ENCODE measurements at places on chromosomes 16 and 17.

GRCh38 chr17:31404028-31404949, 12.8 kb downstream of the RAB11FIP4 start:
- no peak for DNase-seq

- no peak for DNase-seq
Observed at GRCh38 chr17:3510090-3510489, 34.3 kb downstream of the ASPA start.

DNA sequence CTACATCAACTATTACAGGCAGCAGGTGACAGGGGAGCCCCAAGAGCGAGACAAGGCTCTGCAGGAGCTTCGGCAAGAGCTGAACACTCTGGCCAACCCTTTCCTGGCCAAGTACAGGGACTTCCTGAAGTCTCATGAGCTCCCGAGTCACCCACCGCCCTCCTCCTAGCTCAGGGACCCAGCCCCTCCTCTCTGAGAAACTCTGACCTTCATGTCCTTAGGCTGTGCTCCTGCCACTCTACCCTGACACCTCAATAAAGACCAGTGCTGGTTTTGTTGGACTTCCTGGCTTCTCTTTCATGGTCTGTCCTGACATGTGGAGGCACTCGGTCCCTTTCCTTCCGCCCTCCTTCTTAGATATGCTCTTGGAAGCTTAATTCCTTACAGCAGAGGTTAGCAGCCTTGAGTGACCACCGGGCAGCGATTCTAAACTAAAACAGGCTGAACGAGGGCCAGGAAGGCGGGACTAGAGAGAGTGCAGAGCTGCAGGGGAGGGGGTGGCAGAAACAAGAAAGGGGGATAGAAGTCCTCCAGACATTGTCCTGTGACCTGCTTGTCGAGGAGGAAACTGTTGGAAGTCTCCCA, 915 bp downstream of the AHSP start:
- no peak for DNase-seq

DNA sequence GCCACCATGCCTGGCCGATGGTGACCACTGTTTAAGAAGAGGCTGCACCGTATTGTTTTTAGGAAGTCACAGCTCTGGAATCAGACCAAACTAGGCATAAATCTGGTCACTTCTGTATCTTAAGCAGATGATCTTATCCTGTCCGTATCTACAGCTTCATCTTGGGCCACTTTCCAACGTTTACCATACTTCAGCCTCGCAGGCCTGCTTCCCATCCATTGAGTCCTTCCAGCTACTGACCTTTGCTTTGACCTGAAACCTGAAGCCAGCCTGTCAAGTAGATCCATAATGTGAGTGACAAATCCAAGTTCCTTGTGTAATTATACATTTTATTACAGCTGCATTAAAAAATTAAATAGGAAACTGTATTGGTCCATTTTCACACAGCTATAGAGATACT, 1033.0 kb downstream of the CDH11 start:
- DNase-seq, result no peak

DNA sequence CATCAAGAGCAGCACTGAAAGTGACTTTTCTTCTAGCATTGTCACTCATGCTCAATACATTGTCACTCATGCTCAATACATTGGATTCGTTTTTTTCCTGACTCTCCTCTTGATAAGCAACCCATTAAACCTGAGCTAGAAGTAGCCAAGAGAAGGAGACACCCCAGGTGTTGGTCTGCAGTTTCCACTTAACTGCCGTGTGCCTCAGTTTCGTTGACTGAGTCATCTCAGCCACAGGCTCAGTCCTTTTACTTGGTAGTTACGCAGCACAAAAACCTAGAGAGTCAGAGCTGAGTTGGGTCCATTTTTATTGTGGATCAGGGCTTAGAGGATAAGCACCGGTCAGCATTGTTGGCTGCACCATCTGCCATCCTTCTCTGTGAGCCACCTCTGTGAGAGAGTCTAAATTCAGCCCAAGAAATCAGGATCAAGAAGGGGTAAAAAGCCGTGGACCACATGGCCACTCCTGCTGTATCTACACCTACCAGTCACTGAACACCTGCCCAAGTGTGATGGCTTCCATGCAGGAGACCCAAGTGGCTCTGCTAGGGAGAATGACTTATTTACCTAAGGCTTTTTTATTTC, 11.3 kb downstream of the GINS2 start:
- no peak for DNase-seq

GRCh38 chr17:59154721-59155438, at the start of gene SKA2:
TSS of gene SKA2 (minus strand) at chr17:59155186. CDS start at chr17:59155163, 23 bp downstream.
- DNase-seq, result peak; percentile 100

DNA sequence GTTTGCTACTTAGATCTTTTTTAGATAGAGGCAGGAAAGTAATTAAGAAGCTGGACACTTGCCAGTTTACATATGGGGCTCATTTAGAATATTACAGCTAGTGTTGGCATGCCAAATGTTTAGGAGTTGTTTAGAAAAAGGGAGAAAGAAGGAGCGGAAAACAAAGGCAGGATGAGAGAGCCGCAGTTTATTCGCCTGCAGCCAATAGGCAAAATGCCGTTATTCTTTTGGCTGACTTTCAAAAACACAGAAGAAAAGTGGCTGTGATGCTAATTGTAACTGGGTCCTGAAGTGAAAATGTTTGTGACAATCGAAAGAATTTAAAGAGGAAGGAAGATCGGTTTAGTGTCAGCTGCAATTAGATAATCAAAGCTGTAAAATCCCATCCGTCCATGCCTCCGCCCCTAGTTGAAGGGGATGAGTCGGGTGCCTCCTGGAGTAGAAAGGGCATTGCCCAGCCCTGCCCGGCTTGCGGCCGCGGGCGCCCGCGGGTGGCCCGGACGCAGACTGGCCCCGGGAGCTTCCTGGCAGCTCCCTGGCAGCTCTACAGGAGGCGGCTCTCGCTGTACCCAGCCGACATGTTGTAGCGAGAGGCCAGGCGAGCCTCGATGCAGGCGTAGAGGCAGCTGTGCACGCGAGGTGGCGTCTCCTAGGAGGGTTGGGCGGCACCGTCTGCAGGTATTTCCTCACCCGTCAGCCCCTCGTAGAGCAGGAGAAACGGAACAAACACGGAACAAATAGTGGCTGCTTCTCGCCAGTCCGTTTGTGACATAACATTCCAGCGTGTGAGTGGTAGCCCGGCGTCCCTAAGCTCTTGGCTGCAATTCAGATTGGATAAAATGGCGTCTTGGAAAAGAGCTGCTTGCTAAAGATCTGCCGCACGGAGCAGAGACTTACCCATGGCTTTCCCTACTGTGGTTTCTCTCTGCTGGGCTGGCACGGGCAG, 82.2 kb downstream of the TNRC6C start:
- no peak for DNase-seq

GRCh38 chr17:57135026-57135788, 50.2 kb downstream of the AKAP1 start:
- no peak for DNase-seq

GRCh38 chr17:65323049-65323448, 185.9 kb downstream of the RGS9 start:
- no peak for DNase-seq

DNA sequence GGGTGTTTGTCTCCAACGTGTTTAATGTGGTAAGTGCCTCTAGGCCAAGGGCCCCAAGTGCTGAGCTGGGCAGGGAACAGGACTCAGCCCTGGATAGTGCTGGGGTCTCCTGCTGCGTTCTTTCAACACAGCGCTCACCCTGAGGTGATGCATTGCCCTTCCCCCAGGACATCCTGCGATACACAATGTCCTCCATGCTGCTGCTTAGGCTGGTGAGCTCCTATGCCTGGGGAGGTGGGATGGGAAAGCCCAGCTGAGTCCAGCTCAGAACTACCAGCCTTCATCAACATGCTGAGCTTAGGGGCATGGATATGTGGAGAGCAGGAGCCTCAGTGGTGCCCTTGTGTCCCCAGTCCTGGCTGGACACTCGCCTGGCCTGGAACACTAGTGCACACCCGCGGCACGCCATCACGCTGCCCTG, 563 bp downstream of the ZACN start:
- no peak for DNase-seq

GRCh38 chr16:49921106-49921505, 65.2 kb upstream of the ZNF423 start:
- no peak for DNase-seq

GRCh38 chr17:250487-251300, 69.2 kb upstream of the DOC2B start:
- DNase-seq, result no peak

GRCh38 chr17:82160075-82160474, 52.6 kb downstream of the CCDC57 start:
- DNase-seq, result no peak

- DNase-seq, result no peak
Observed at GRCh38 chr16:22353191-22353919, 21.1 kb downstream of the CDR2 start.

GRCh38 chr17:80290156-80290555, 29.5 kb downstream of the RNF213 start:
- no peak for DNase-seq

- no peak for DNase-seq
Observed at GRCh38 chr16:65991149-65991701, 375.3 kb upstream of the CDH5 start.

DNA sequence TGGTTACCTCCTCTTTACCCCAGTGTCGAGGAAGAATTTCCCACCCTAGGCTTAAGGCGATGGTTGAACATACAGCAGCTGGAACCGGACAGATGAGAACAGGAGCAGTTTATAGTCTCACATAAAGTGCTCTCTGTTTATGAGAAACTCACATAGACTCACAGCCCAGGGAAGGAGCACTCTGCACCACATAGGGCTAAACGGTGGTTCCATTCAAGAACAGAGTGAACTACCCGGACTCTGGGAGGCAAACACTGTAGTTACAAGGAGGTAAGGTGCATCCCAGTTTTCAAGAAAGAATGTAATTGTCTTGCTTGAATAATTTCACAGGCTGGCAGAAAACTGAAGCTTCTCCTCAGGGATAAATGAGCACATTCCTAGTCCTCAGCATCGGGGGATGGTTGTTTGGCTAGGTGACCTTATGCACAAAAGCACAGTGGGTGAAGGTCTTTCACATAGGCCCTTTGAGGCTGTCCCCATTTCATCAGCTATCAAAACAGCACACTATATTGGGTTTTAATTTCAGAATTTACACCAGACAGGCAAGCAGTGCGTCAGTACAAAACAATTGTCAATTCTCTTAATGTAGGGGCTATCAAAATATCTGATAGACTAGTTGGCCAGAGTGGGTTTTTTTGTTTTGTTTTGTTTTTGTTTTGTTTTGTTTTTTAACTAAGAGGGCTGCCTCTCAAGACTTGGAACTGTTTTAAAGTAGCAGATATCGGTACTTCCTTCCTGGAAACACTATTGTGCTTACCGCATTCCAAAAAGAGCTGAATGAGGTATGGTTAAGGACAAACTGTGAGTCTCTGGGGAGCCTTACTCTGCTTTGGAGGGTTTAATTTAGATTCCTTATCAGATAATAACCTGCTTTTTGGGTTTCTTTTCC, 918.1 kb upstream of the CDH8 start:
- no peak for DNase-seq

GRCh38 chr17:57045868-57046704, 39.0 kb upstream of the AKAP1 start:
- DNase-seq, result no peak

DNA sequence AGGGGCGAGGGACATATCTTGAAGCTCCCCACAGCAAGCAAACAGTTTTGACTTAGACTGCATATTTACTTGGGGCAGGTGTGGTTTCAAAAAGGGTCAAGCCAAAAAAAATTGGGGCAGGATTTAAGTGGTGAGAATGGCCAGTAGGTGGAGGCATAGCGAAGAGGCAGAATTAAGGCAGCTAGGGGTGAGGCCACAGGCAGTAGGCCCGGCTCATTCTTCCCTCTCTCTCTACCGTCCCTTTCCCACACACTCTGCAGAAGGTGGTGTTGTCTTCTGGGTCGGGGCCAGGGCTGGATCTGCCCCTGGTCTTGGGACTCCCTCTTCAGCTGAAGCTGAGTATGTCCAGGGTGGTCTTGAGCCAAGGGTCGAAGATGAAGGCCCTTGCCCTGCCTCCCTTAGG, 2.6 kb downstream of the SHBG start:
- no peak for DNase-seq

- no peak for DNase-seq
Observed at GRCh38 chr17:75831032-75831571, 13.1 kb downstream of the UNC13D start.

GRCh38 chr16:67872131-67872630, 671 bp upstream of the EDC4 start:
- DNase-seq, result no peak

DNA sequence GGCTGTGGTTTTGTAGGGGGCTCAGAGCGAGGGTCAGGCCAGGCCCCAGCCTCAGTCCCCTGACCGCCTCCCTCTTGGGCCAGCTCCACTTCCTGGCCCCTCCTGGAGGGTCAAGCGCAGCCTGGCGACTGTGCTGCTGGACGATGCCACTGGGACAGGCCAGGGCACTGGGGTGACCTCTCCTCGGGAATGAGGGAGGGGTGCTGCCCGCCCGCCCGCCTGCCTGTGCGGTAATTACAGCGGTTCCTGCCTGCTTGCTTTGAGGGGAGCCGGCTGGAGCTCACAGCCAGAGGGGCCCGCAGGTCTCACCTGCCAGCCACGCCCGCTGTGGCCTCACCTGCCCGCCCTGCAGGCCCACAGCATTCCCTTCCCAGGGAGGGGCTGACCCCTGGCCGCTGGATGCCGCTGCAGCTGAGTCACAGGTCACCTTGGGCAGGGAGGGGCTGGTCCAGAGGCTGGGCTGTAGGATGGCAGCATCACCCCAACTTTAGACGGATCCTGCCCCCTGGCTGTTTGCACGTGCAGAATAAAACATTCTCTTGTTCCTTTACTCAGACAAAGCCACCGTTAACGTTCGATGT, 76.7 kb upstream of the CBX4 start:
- DNase-seq, result no peak

- DNase-seq, result no peak
Observed at GRCh38 chr16:23374721-23375510, 72.8 kb downstream of the SCNN1B start.

DNA sequence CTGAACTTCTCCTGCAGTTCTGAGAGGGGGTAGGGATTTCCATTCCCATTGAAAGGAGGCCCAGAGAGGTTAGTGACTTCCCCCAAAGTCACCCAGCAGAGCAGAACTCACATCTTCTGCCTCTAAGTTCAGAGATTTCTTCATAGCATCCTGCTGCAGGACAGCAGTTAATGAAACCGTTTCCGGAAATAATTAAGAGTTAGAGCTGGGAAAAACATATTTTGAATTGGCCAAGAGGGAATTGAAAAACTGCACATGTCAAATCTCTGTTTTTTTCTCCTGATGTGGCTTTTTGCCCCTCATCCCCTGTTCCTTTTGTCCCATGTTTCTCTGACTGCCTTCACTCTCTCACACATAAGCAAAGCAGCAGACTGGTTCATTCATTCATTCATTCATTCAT, 26.6 kb downstream of the ITPRIPL2 start:
- no peak for DNase-seq

DNA sequence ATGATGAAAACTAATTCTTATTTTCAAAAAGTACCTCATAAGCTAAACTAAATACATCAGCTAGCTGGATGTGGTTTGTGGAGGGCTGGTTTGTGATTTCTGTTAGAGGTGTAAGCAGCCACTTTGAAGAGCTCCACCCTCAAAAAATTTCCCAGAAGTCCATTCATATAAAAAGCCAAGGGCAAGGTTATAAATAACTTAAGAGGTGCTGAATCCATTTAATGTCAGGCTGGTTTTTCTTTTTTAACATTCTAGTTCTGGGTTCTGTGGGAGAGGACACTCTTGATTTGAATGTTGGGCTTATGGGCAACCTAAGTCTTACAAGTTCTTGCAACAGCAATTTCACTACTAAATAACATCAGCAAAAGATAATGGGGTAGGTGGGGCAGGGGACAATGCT, 3.4 kb upstream of the WIPI1 start:
- DNase-seq, result no peak

GRCh38 chr17:49494986-49495841, at the start of gene NGFR:
TSS of gene NGFR (plus strand) at chr17:49495293. CDS start at chr17:49495418, 125 bp downstream.
- DNase-seq, result no peak

All from left renal pelvis (tissue), 4 donors.